ENCODE measurements at places on chromosomes 2 and 18. TPM values are rescaled to one million over a fixed set of nuclear protein-coding genes. Genes with fewer than 3 reads are reported as not detected.

DNA sequence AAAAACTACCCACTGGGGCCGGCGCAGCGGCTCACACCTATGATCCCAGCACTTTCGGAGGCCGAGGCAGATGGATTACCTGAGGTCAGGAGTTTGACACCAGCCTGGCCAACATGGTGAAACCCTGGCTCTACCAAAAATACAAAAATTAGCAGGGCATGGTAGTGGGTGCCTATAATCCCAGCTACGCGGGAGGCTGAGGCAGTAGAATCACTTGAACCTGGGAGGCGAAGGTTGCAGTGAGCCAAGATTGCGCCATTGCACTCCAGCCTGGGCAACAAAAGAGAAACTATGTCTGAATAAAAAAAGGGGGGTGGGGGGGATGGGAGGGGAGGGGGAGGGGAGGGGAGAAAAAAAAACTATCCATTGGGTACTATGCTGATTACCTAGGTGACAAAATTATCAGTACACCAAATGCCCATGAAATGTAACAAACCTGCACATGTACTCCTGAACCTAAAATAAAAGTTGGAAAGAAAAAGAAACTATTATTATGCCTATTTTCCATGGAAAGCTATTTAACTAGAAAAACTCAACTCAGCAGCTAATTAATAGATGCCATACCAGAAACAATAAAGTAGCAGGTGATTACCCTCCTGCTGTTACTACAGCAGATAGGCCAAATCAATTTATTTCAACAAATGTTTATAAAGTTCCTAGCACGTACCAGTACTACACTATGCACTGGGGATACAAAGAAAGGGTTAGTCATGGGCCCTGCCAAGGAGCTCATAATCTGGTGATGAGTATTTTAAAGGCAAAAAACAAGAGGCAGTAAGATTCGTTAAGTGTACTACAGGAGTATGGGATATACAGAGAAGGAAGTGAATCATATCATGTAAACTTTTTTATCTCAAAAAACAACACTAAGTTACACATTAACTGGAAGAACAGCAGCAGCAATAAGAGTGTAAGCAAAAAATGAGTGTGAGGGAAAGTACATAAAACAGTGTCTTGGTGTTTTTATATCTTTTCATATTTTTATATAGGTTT lies 112.8 kb upstream of the SLC39A10 start:
- no peak for DNase-seq

ATP9B gene
- 89.2 TPM for total RNA-seq

DNA sequence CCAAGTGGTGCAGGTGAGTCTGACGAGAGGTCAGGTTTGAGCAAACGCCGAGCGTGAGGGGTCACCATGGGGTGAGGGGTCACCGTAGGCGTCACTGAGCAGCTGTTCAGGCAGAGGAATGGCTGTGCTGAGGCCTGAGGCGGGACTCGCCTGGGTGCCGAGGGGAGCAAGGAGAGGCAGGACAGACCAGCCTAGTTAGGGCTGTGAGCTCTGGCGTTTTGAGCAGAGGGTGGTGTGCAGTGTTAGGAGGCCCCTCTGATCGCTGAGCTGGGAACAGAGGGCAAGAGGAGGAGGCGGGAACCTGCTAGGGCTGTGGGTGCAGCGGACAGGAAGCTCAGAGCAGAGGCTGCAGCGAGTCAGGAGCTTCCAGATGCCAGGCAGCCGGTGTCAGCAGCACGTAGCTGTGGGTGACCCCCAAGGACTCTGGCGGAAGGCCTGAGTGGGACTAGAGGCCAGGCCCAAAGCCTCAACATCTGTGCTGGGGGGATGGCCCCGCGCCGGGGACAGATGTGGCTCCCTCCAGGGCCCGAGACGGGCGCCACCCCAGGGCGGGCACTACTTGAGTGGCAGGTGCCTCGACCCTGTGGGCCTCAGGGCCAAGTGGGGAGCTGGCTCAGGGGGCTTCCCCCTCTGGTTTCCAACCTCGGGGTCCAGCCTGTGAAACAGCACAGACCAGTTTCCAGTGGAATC lies 55.7 kb downstream of the KCNG2 start:
- no peak for DNase-seq

DNA sequence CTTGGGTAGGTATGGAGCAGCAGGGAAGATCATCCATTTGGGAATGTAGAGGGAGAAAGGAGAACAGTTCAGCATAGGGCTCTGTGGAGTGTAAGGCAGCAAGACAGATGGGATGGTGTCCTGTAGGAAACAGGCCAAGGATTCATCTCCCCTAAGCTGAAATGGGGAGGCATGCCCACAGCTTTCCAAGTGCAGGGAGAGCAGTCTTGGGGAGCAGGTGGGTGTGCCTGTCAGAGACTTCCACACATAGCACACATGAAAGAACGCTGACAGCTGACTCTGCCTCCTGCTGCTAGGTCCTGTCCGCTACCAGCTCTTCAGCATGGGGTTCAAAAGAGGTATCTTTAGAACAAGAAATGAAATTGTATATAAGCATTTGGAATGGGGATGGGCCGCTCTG lies 9.0 kb downstream of the SETBP1 start:
- DNase-seq, result no peak

DNA sequence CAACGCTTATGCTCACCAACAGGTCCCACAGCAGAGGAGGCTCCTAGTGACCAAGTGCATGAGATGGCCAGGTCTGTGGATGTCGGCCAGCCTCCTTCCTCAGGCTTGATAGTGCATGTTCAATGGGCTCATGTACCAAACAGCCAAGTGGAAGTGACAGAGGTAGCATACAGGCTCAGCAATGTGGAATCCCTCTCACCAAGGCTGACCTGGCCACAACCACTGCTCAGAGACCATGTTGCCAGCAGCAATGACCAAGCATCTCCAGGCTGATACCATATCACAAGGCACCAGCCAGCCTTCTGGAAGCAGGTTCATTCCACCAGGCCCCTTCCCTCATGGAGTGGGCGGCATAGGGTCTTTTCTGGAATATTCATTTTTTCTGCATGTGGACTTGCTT lies 61.5 kb downstream of the REEP1 start:
- no peak for DNase-seq

GRCh38 chr2:636641-637405 lies 40.4 kb downstream of the TMEM18 start:
- peak; percentile 37 for DNase-seq

Data from urinary bladder (tissue), 4 donors.